T-cell (primary cell): ENCODE measurements at places on chromosomes 2 and 18. TPM values are rescaled to one million over a fixed set of nuclear protein-coding genes. Genes with fewer than 3 reads are reported as not detected.
A peak's percentile ranks its signal among the peaks of the same experiment; 100 is the strongest.

GRCh38 chr2:70024284-70024683, 62.9 kb upstream of the ASPRV1 start:
- no peak overlapping the region for H3K4me3 ChIP-seq
- H3K36me3 ChIP-seq, result peaks cover 6% of the 10 kb centered on the region
- H3K27ac ChIP-seq, result no peak overlapping the region
- H3K27me3 ChIP-seq, result no peaks in the 10 kb centered on the region
- DNase-seq, result no peak

GRCh38 chr2:211745295-211746097, 793.1 kb downstream of the ERBB4 start:
- no peak overlapping the region for H3K4me3 ChIP-seq
- H3K27ac ChIP-seq, result no peak overlapping the region
- H3K27me3 ChIP-seq, result no peaks in the 10 kb centered on the region
- H3K36me3 ChIP-seq, result no peaks in the 10 kb centered on the region
- H3K4me1 ChIP-seq, result no peaks in the 10 kb centered on the region

GRCh38 chr2:15058015-15058720, 425.7 kb downstream of the LRATD1 start:
- H3K4me1 ChIP-seq, result no peaks in the 10 kb centered on the region
- no peak for DNase-seq
- H3K27ac ChIP-seq, result no peak overlapping the region
- H3K27me3 ChIP-seq, result no peaks in the 10 kb centered on the region
- H3K36me3 ChIP-seq, result no peaks in the 10 kb centered on the region

DNA sequence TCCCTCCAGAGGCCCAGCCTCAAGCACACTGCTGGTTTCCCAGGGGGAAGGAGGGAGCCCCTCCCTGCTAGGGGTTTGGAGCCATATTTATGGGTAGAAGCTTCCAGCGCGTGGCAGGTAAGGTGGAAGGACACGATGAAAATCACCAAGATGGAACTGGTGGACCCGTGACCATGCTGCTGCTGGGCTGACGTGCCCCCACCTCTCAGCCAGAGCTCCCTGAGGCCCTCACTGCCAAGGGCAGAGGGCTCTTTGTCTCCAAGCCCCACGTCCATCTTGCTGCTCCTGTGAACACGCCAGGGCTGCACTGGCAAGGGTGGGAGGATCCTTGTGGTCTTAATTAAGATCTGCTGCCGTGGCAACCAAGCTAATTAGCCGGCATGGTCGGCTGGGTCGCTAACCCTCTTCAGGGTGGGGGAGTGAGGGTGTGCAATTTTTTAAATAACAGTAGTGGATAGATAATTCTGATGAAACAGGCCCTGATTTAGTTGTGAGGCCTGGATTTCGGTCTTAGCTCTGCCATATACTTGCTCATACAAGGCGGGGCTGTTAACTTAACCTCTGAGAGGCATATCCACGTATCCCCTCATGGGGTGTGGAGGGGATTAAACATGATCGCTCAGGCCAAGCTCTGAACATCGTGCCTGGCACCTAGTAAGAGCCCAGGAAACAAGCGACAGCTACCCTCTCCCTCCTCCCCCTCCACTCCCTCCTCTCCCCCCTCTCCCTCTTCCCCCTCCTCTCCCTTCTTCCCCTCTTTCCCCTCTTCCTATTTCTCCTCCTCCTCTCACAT, 232.8 kb downstream of the CELF4 start:
- no peak for DNase-seq
- H3K36me3 ChIP-seq, result no peaks in the 10 kb centered on the region
- peaks cover 5% of the 10 kb centered on the region for H3K27me3 ChIP-seq
- no peak overlapping the region for H3K4me3 ChIP-seq
- H3K4me1 ChIP-seq, result no peaks in the 10 kb centered on the region
- no peak overlapping the region for H3K27ac ChIP-seq

GRCh38 chr18:63206433-63207142, 113.0 kb downstream of the BCL2 start:
- H3K27me3 ChIP-seq, result no peaks in the 10 kb centered on the region
- no peak for DNase-seq

DNA sequence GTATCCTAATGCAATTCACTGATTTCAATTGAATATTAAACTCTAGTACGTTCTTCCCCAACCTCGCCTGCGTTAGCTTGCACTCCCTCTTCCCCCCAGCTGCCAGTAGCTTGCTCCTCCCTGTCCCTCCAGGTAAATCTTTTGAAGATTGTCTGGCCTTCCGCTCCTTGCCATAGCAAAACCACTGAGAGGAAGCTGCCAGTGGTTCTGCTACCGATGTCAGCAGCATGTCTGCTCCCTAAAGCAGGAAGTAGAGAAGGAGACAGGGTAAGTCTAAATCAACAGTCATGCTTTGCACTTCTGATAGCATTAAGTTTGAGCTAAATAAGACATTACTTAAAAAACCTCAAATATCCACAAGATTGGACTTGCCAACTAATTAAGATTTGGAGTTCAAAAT, 89.1 kb downstream of the SCN2A start:
- H3K4me1 ChIP-seq, result no peaks in the 10 kb centered on the region
- DNase-seq, result peak; percentile 6
- no peaks in the 10 kb centered on the region for H3K27me3 ChIP-seq
- no peak overlapping the region for H3K27ac ChIP-seq

DNA sequence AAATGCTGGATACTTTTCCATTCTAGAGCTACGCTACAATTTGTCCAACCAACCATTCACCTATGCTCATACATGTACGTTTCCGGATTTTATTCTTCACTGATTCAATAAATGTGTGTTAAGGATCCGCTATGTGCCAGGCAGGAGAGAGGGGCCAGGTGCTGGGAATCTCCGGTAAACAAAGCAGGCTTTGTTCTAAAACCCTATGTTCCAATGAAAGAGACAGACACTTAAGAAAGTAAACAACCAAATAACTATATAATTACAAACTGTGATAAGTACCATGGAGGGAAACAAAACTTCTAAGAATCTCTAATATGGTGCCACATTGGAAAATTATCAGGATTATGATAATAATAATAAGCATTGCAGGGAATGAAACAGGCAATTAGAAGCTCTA, 22.2 kb upstream of the POMC start:
- H3K4me1 ChIP-seq, result no peaks in the 10 kb centered on the region
- no peaks in the 10 kb centered on the region for H3K36me3 ChIP-seq
- DNase-seq, result no peak
- H3K27ac ChIP-seq, result no peak overlapping the region
- no peaks in the 10 kb centered on the region for H3K27me3 ChIP-seq

DNA sequence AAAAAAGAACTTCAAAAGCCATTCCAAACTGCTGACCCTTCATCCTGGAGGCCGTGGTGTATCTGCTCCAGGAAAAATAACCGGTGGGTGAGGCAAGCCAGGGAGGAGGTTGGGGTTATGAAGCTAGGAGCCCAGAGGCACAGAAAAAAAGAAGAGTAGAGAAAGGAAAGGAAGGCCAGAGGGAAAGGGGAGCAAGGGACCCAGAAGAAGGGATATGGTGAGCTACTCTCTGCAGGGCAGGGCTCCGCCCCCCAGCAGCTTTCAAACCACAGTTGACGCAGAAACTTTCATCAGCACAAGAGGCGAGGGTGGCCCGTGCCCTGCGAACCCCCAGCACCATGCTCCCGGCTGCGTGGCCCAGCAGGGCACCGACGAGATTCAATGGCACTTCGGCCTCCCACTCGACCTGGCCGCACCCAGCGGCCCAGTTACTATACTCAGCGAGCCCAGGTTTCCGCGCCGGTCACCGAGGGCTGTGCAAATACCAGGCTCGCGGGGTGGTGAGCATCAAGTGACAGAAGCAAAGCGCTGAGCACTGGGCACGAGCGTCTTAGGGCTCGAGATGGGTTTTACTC, 665 bp downstream of the MCM6 start:
- peak overlapping the region; percentile 93 for H3K4me3 ChIP-seq
- H3K4me1 ChIP-seq, result peaks cover 22% of the 10 kb centered on the region
- H3K27me3 ChIP-seq, result no peaks in the 10 kb centered on the region
- H3K27ac ChIP-seq, result peak overlapping the region; percentile 91

- no peak overlapping the region for H3K4me3 ChIP-seq
- no peaks in the 10 kb centered on the region for H3K36me3 ChIP-seq
- no peaks in the 10 kb centered on the region for H3K4me1 ChIP-seq
- H3K27ac ChIP-seq, result no peak overlapping the region
- H3K27me3 ChIP-seq, result no peaks in the 10 kb centered on the region
These were observed 71.5 kb upstream of the GPC1 start for GRCh38 chr2:240363746-240364581.

DNA sequence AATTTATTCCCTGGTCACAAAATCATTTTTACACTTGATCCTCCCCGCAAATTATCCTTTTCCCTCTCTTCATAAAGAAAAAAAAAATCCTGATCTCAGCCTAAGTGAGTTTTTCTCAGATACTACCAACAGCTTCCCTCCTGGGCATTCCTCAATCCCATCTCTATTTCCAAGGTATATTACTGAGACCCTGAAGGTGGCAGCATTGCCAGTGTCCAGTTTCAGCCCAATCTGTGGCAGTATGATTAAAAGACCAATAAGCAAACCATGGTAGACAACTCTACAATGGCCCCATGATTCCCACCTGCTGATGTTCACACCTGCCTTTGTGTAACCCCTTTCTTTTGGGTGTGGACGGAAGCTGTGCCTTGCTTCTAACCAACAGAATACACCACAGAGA, 45.1 kb downstream of the CCDC93 start:
- H3K36me3 ChIP-seq, result peaks cover 15% of the 10 kb centered on the region
- H3K4me3 ChIP-seq, result no peak overlapping the region
- H3K4me1 ChIP-seq, result no peaks in the 10 kb centered on the region
- no peak for DNase-seq
- no peaks in the 10 kb centered on the region for H3K27me3 ChIP-seq

DNA sequence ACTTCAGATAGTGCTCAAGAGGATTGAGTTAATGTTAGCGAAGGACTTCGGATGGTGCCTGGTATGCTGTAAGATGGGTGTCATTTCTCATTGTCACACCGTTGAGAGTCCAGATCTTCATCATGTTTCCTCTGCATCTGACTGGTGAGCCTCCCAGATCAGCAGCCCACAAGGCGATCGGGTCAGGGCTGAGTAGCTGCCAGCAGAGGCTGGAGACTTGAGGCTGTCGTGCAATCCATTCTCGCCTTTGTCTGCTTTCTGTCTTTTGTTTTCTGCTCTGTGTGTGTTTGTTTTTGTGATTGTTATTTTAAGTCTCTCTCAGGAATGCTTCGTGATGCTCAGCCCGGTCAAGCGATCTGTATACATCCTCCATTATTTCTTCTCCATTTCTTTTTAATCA, 95.8 kb downstream of the TGOLN2 start:
- H3K27me3 ChIP-seq, result no peaks in the 10 kb centered on the region
- no peak for DNase-seq
- H3K27ac ChIP-seq, result no peak overlapping the region
- no peak overlapping the region for H3K4me3 ChIP-seq
- H3K4me1 ChIP-seq, result no peaks in the 10 kb centered on the region

GRCh38 chr2:29360016-29360784, 245.0 kb downstream of the CLIP4 start:
- no peaks in the 10 kb centered on the region for H3K4me1 ChIP-seq
- H3K36me3 ChIP-seq, result no peaks in the 10 kb centered on the region
- no peak for DNase-seq
- H3K27ac ChIP-seq, result no peak overlapping the region
- H3K27me3 ChIP-seq, result peaks cover 15% of the 10 kb centered on the region

- H3K27ac ChIP-seq, result no peak overlapping the region
- H3K4me3 ChIP-seq, result no peak overlapping the region
- DNase-seq, result no peak
- H3K4me1 ChIP-seq, result no peaks in the 10 kb centered on the region
- H3K36me3 ChIP-seq, result no peaks in the 10 kb centered on the region
These were observed 52.6 kb downstream of the SH2D6 start for GRCh38 chr2:85470850-85471800.

DNA sequence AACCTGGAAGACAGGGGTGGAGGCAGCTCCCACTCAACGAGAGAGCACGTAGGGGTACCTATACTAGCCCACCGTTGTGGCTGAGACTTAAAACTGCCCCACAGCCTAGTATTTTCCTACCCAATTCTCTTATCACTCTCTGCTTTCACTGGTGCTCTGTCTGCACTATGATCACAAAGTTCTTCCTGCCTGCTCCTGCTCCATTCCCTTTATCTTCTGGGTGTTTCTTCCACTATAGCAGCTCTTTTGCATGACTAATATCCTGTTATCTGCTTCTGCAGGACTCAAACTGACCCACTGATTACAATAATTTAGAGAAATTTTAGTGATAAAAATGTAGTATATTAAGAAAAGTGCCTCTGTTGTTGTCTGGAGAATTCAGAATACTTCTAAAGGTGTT, 184.8 kb downstream of the LRP1B start:
- no peak overlapping the region for H3K27ac ChIP-seq
- H3K4me1 ChIP-seq, result no peaks in the 10 kb centered on the region
- H3K36me3 ChIP-seq, result no peaks in the 10 kb centered on the region
- no peak for DNase-seq

- no peak overlapping the region for H3K4me3 ChIP-seq
- H3K4me1 ChIP-seq, result no peaks in the 10 kb centered on the region
- no peaks in the 10 kb centered on the region for H3K36me3 ChIP-seq
- H3K27ac ChIP-seq, result no peak overlapping the region
- H3K27me3 ChIP-seq, result no peaks in the 10 kb centered on the region
- no peak for DNase-seq
These were observed 11.0 kb upstream of the KYNU start for GRCh38 chr2:142866426-142866825.

DNA sequence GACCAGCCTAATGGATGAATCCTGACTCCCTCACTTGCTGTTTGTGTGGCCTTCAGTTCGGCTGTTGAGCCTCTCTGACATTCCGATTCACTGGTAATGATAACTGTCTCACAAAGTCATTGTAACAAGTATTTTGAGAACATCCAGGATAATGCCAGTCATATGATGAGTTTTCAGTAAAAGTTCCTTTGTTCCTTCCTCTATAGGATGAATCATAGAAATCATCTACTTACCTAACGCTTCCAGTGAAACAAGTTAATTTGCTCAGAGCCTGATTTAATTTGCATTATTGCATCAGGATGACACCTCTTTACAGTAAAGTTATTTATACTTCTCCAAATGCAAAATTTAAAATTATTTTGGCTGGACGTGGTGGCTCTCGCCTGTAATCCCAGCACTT, 32.0 kb downstream of the RAB31 start:
- no peak overlapping the region for H3K4me3 ChIP-seq
- no peaks in the 10 kb centered on the region for H3K27me3 ChIP-seq
- H3K4me1 ChIP-seq, result no peaks in the 10 kb centered on the region
- H3K36me3 ChIP-seq, result no peaks in the 10 kb centered on the region
- H3K27ac ChIP-seq, result no peak overlapping the region

DNA sequence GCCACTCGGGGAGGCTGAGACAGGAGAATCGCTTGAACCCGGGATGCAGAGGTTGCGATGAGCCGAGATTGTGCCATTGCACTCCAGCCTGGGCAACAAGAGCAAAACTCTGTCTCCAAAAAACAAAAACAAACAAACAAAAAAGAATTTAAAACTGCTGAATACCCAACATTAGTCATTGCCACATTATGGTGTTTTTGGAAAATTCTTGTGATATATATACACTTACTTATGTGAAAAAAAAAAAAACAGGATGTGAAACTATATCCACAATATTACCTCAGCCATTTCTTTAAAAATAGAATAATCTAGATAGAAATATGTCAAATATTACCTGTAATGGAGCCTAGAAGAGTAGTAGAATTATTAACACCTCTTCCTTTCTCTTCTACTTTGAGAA, 288.3 kb upstream of the FN1 start:
- H3K36me3 ChIP-seq, result no peaks in the 10 kb centered on the region
- DNase-seq, result no peak
- H3K27me3 ChIP-seq, result no peaks in the 10 kb centered on the region
- no peaks in the 10 kb centered on the region for H3K4me1 ChIP-seq
- no peak overlapping the region for H3K4me3 ChIP-seq

LRP1B gene
- total RNA-seq, result not detected

TLX2 gene
- 0.46 TPM for total RNA-seq

OLA1 gene
- 38.1 TPM for total RNA-seq

L3MBTL4 gene
- 0.58 TPM for total RNA-seq

TRAK2 gene
- total RNA-seq, result 44.1 TPM
